ENCODE measurements at places on chromosomes 6 and 20. TPM values are rescaled to one million over a fixed set of nuclear protein-coding genes. Genes with fewer than 3 reads are reported as not detected.

DNA sequence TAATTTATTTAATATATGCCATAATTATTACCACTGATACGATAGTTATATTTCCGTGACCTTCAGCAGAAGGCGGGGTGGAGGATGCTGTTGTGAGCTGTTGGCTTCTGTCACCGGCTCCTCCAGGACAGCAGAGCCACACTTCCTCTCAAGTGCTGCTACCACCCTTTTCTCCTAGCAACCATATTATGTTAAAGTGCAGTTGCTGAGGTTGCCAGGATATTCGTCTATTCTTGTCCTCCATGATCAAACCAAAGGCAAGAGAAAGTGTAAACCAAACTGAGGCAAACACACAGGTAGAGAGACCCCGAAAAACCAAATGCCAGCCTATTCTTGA is 27.8 kb downstream of the RGS17 start:
- DNase-seq, result no peak

DNA sequence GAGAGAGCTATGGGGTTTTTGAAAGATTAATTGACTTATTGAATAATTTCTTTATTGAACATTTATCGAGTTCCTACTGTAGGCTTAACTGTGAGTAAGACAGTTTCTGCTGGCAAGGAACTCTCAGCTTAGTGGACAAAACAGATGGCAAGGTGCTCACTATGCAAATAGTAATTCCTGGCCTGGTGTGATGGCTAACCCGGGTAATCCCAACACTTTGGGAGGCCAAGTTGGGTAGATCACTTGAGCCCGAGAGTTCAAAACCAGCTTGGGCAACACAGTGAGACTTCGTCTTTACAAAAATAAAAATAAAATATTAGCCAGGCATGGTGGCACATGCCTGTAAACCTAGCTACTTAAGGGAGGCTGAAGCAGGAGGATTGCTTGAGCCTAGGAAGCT is 13.5 kb upstream of the TGM2 start:
- no peak for DNase-seq

DNA sequence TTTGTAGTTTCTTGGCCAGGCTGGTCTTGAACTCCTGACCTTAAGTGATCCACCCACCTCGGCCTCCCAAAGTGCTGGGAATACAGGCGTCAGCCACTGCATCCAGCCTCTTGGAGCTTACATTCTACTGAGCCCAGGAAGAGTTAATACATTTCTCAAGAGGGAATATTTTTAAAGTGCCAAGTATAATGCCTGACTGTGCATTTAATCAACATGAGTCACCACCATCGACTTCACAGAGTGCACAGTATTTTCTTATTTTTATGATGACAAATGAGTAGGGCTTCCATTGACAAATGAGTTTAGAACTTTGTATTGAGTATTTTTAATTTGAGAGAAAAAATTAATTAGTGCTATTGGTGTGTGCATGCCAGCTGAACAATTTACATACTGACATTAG is 72.2 kb downstream of the SASH1 start:
- no peak for DNase-seq

- DNase-seq, result no peak
Observed at GRCh38 chr6:110554966-110555460, 78.6 kb upstream of the SLC22A16 start.

DNA sequence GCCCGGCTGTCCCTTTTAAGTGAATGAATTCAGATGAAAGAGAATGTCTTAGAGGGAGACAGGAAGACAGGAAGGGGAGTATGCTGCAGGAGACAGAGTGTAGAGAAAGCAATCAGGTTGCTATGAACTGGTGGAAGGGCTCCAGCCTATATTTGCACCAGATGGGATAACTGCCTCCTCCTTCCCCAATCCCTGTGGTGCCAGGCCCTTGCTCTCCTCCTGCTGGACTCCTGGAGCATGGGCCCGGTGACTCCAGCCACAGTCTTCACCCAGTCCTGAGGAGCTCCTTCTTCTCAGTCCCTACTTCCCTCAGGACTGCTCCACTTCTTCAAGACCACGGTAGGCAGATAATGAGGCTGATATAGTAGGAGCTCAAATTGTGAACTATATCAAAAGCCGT is 91.8 kb downstream of the TMEM200A start:
- no peak for DNase-seq

GRCh38 chr6:170074435-170074834 is 216.4 kb downstream of the DLL1 start:
- no peak for DNase-seq

DNA sequence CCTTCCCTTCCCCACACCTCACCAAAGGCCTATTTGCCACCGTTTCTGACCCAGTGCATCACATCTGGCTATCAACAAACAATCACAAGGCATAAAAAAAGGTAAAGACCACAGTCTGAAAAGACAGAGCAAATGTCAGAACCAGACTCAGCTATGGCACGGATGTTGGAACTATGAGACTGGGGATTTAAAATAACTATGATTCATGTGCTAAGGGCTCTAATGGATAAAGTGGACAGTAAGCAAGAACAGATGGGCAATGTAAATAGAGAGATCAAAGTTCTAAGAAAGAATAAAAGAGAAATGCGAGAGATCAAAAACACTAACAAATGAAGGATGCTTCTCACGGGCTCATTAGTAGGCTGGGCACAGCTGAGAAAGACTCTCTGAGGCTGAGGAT is 99.5 kb downstream of the LAMP5 start:
- no peak for DNase-seq

GRCh38 chr6:56297022-56297989 is 49.9 kb upstream of the COL21A1 start:
- DNase-seq, result no peak

GRCh38 chr20:32124916-32125454 is 15.5 kb downstream of the TM9SF4 start:
- no peak for DNase-seq

GRCh38 chr20:63544958-63545516 is 2.5 kb downstream of the SRMS start:
- DNase-seq, result no peak

- no peak for DNase-seq
Observed at GRCh38 chr6:104632588-104632987, 227.1 kb downstream of the HACE1 start.

- DNase-seq, result no peak
Observed at GRCh38 chr6:4208158-4208557, 72.8 kb upstream of the ECI2 start.

DNA sequence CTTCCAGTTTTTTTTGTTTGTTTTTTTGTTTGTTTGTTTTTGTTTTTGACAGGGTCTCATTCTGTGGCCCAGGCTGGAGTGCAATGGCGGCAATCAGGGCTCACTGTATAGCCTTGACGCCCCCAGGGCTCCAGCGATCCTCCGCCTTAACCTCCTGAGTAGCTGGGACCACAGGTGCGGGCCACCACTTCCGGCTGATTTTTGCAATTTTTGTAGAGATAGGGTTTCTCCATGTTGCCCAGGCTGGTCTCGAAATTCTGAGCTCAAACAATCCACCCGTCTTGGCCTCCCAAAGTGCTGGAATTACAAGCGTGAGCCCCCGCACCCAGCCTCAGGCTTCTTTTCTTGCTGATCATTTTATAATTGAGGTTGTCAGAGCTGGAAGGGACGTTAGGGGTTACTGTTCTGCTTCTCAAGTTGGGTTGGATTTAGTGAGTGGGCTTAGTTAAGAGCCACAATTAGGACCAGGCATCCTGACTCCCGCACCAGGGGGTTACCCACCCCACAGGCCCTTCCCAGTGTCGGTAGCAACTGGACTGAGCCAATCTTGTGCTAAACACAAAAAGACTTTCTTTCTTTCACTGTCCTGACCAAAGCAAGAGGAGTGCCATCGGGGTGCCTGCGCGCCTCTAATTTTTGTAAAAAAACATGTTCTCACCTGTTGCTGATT is 13.1 kb upstream of the ZSCAN9 start:
- peak; percentile 58 for DNase-seq

DNA sequence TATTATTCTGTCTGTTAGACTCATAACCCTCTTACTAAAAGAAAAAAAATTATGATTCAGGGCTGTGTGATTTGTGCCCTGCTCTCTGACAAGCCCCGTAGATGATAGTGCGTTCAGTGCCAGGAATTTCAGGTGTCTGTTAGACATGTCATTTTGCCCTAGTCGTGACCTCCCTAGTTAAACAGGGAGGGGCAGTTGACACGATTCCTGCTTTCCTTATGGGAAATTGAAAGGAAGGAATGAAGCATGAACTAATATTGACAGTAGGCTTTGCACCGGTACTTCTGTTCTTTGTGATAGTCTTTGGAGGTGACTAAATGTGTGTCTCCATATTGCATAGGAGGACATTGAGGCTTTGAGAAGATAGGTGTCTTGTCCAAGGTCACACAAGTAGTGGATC is 26.3 kb downstream of the RPRD1B start:
- no peak for DNase-seq

- no peak for DNase-seq
Observed at GRCh38 chr20:17381724-17382123, 149.5 kb downstream of the BFSP1 start.

GRCh38 chr6:16386057-16386456 is 147.7 kb downstream of the GMPR start:
- no peak for DNase-seq

DNA sequence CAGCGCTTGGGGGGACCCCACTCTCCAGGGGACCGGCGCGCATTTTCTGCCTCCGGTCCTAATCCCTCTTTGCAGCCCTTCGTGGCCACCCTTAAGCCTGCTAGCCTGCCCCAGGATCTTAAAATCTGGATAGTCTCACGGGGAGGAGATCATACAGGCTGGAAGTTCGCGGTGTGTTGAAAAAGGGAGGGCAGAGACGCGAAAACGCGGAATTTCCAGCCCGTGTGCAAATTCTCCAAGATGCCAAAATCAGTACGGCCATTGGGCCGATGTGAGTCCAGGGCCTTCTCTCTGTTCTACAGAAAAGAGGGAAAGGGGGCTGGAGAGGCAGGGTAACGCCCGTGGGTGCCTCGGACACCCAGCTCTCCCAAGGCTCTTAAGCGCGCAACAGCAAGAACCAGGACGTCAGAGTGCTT is 9.4 kb downstream of the NR2E1 start:
- no peak for DNase-seq

- DNase-seq, result no peak
Observed at GRCh38 chr20:42978184-42978974, 211.3 kb downstream of the PTPRT start.

GRCh38 chr6:13924146-13924948 is 405 bp upstream of the RNF182 start:
- no peak for DNase-seq

- no peak for DNase-seq
Observed at GRCh38 chr6:112482373-112482772, 135.2 kb downstream of the RFPL4B start.

DNA sequence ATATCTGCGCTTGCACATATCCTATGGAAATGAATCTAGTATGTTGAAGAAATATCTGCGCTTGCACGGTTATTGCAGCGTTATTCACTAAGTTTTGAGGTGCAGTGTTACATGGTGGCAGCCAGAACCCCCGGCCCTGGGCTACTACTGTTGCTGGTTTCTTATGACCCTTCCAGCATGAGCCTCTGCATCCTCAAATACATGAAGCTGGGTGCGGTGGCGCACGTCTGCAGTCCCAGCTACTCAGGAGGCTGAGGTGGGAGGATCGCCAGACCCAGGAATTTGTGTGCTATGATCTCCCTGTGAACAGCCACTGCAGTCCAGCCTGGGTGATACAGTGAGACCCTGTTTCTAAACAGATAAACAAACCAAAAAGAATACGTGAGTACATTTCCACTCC is 9.3 kb upstream of the CEBPB start:
- DNase-seq, result no peak

- no peak for DNase-seq
Observed at GRCh38 chr6:74409447-74409846, 713.4 kb downstream of the CD109 start.

DNA sequence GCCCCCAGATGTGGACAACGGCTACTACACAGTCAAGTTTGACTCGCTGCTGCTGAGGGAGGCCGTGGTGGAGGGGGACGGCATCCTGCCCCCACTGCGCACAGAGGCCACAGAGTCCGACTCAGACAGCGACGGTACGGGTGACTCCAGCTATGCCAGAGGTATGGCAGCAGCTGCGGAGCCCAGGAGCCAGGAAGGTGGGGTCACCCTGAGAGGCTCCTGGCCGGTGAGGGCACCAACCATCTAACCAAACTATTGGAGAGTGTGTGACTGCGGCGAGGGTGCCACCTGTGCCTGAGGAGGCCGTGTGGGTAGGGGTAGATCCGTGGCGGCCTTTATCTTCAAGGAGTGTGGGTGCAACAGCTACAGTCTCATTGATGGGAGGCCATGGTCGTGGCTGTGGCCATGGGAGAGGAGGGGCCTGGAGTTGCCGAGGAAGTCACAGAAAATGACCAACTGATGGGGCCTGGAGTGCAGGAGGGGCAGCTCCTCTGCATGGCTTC is 2.8 kb upstream of the LIME1 start:
- DNase-seq, result no peak

DNA sequence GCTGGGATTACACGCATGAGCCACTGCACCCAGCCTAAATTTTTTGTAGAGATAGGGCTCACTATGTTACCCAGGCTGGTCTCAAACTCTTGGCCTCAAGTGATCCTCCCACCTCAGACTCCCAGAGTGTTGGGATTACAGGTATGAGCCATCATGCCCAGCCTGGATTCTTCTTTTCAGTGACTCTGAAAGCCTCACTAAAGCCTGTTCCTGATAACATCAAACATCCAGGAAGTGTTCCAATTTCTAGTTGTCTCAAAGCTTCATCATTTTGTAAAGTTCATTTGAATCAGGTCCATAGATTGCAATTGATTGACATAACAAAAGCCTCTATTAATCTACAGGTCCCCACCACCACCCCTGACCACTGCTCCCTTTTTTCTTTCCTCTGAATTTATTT is 29.2 kb upstream of the CHMP4B start:
- no peak for DNase-seq

TCF19 gene
- total RNA-seq, result 81.0 TPM

POM121L2 gene
- total RNA-seq, result not detected

HSPA12B gene
- total RNA-seq, result not detected

SMOC2 gene
- total RNA-seq, result not detected

PAQR8 gene
- 26.4 TPM for total RNA-seq

TMEM30A gene
- total RNA-seq, result 61.6 TPM

C20orf144 gene
- 0.39 TPM for total RNA-seq

DEFB115 gene
- not detected for total RNA-seq

All from activated naive CD8-positive, alpha-beta T cell treated with anti-CD3 and anti-CD28 coated beads, Interleukin-2, amount 10 ng/mL, durations not matched to agents 7 days and 5 days (primary cell).